ENCODE measurements at places on chromosomes 1 and 21. TPM values are rescaled to one million over a fixed set of nuclear protein-coding genes. Genes with fewer than 3 reads are reported as not detected.

The KRTCAP2 gene
- 147 TPM for total RNA-seq

DNA sequence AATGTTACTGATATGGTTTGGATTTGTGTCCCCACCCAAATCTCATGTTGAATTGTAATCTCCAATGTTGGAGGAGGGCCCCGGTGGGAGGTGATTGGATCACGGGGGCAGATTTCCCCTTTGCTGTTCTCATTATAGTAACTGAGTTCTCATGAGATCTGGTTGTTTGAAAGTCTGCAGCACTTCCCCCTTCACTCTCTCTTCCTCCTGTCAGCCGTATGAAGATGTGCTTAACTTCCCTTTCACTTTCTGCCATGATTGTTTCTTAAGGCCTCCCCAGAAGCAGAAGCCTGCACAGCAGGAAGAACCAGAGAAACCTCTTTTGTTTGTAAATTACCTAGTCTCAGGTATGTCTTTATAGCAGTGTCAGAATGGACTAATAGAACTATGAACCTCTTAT, 28.4 kb downstream of the TRIM33 start:
- peak overlapping the region; percentile 51 for H3K27ac ChIP-seq
- H3K36me3 ChIP-seq, result peaks cover 23% of the 10 kb centered on the region
- DNase-seq, result no peak
- peaks cover 29% of the 10 kb centered on the region for H3K4me1 ChIP-seq

GRCh38 chr1:4108331-4108730, 208.3 kb upstream of the C1orf174 start:
- DNase-seq, result no peak
- H3K27me3 ChIP-seq, result peaks cover 7% of the 10 kb centered on the region
- no peak overlapping the region for H3K4me3 ChIP-seq

- H3K36me3 ChIP-seq, result peaks cover 7% of the 10 kb centered on the region
- no peak overlapping the region for H3K4me3 ChIP-seq
- peaks cover 19% of the 10 kb centered on the region for H3K27me3 ChIP-seq
Measured at GRCh38 chr1:153525088-153525728, 10.6 kb downstream of the S100A6 start.

DNA sequence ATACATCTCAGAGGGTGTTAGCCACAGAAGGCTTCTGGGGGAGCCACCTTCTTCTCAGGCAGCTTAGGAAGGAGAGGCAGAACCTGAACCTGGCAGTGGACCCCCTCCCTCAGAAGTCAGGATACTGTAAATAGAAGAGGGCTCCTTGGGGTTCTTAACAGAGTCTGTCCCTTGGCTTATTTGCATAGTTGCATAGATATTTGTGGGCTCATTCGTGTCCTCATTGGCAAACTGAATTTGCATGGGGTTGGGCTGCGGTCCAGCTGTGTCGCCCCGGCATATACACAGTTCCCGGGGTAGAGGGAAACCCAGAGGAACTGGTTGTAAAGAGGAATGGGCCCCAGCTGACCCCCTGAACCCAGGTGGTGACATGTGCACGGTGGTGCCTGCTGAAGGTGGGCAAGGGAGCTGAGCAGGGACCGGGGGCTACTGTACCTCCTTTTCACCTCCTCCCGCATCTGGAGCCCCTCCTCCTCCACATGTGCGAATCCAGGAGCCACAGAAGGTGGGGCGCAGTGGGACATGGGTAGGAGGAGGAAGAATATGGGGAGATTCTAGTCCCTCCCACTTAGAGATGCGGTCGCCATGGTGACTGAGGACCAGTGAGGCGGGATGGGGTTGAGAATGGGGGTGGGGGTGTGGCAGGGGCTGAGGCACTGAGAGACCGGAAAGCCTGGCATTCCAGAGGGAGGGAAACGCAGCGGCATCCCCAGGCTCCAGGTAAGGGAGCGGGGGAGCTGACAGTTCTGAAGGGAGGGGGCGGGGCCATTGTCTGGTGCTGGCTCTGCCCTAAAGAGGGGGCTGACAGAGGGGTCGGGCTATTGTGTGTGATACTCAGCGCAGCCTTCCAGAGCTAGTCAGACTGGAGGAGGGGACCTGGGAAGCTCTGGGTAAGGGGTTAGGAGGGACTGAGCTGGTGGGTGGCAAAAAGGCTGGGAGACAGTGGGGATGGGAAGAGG, 3.7 kb upstream of the SEMA4A start:
- peak overlapping the region; percentile 66 for H3K4me3 ChIP-seq
- H3K27ac ChIP-seq, result peak overlapping the region; percentile 65
- no peaks in the 10 kb centered on the region for H3K27me3 ChIP-seq
- peak; percentile 95 for DNase-seq
- no peaks in the 10 kb centered on the region for H3K36me3 ChIP-seq

DNA sequence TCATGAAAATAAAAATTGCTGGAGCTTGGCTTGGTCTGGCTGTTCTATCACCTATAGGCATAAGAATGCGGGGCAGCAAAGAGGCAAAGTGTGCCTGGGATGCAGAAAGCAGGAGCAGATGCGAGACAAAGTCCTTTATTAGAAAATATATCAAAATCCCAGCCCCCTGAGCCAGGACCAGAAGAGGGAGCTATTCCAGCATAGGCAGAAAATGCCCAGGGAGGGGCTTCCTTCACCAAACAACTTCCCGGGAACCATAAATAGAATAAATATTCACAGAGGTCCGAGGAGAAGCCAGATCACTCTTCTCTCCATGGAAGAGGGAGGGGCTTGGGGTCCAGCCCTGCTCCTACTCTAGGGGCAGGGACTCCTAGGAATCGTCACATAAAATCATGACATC, 5.0 kb downstream of the PPOX start:
- H3K36me3 ChIP-seq, result peaks cover 48% of the 10 kb centered on the region
- H3K27me3 ChIP-seq, result no peaks in the 10 kb centered on the region
- peaks cover 8% of the 10 kb centered on the region for H3K4me1 ChIP-seq
- H3K4me3 ChIP-seq, result no peak overlapping the region
- H3K27ac ChIP-seq, result no peak overlapping the region
- DNase-seq, result no peak

DNA sequence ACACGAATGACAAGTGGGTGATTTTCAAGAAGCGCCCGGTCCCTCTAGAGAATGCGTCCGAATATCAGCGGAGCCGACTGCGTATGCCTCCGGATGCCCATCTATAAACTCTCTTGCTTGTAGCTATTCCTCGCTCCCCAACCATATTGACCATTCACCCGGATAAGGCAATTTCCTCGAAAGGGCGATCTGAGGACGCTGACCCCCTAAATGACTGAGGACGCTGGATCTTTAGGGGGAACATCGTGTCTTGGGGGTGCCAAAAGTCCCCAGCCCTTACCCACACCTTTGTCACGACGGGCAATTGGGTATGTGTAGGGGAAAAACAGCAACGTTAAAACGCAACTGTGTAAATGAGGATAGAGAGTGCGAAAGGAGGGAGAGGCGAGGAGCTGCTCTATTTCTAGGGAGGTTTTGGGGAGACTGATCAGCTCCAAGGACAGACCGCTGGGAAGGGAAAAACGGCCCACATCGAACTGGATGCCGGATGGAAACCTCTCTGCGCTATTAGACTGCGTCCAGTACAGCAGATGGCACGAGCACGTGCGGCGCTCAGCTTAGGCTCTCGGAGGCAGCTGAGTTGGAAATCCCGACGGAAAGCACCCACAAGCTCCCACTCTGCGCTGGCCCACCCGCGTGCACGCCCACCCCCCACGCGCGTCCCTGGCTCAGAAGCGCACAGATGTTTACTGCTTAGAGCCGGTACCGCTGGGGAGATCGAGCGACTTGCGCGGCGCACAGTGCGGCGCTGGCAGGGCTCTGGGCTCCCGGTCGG, 2.9 kb upstream of the PRRX1 start:
- no peak for DNase-seq
- peaks cover 54% of the 10 kb centered on the region for H3K4me1 ChIP-seq
- H3K27ac ChIP-seq, result no peak overlapping the region

- no peak overlapping the region for H3K4me3 ChIP-seq
- DNase-seq, result no peak
- H3K27me3 ChIP-seq, result no peaks in the 10 kb centered on the region
- H3K4me1 ChIP-seq, result peaks cover 7% of the 10 kb centered on the region
- no peak overlapping the region for H3K27ac ChIP-seq
Measured at GRCh38 chr1:53968125-53968513, 22.0 kb downstream of the LRRC42 start.

The DENND2D gene
- 2.9 TPM for total RNA-seq

GRCh38 chr1:204080163-204080903, 7.4 kb downstream of the SOX13 start:
- peaks cover 93% of the 10 kb centered on the region for H3K4me1 ChIP-seq
- H3K4me3 ChIP-seq, result peak overlapping the region; percentile 61
- H3K27ac ChIP-seq, result peak overlapping the region; percentile 100

DNA sequence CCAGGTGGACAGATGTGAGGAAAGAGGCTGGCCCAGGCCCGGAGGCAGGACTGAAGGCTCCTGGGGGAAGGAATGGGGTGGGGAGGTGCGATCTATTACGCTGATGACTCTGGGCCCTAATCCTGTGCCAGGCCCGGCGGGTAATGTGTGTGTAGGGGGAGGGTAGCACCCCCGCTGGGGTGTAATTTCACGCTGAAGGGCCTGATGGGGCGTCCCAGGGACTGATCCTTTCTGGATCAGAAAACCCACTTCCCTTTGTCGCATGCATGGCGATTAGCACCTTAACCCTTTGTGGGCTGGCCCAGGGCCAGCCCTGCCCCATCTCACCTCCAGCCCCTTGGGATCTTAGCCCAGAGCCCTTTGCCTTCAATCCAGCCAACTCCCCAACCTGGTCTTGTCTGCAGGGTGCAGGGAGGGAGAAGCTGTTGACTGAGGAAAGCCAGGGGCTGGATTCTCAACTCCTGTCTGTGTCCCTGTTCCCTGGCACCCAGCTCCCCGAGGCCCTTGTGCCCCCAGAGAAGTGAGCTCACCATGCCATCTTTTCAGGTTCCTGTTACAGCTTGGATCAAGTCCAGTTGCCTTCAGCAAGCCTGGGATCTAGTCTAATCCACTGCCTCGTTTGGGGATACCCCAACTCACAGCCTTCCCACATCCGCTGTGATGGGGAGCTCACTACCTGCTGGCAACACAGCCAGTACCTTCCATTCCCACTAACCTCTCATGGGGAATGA, 26.0 kb downstream of the KNCN start:
- peaks cover 82% of the 10 kb centered on the region for H3K27me3 ChIP-seq
- no peak for DNase-seq

GRCh38 chr1:87115317-87115890, 201.0 kb downstream of the HS2ST1 start:
- peaks cover 16% of the 10 kb centered on the region for H3K4me1 ChIP-seq
- DNase-seq, result no peak

The LDLRAD1 gene
- total RNA-seq, result 0.09 TPM

DNA sequence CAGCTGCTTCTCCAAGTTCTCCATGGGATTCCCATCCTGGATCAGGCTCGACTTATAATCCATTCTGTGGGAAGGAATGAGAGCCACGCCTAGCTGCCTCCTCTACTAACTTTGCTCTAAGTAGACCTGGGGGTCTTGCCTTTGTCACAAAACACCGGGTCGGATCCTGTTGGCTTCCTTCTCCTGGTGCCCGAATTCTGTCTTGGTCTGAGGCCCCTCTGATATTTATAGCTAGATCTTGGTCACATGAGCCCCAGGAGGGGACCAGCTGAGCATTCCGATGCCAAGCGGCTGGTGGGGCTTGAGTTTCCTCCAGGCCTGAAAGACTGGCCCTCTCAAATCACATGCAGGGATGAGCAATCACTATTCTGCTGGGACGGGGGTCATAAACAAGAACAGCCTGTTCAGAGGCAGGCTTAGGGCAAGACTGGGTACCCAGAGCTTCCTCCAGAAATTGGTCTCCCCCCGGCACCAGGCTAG, at the start of gene TRIM63:
Gene TRIM63, minus strand, starts transcription at position 199 of the 480 bp plus-strand sequence. Its CDS starts 136 bp downstream, at position 63.
- no peak for DNase-seq
- H3K4me3 ChIP-seq, result no peak within 1 kb of the TSS
- no peaks in the 10 kb centered on the region for H3K27me3 ChIP-seq

The UTS2 gene
- total RNA-seq, result not detected

GRCh38 chr1:78322928-78323680, 167.7 kb upstream of the PTGFR start:
- H3K36me3 ChIP-seq, result no peaks in the 10 kb centered on the region
- H3K4me3 ChIP-seq, result no peak overlapping the region
- DNase-seq, result no peak
- no peak overlapping the region for H3K27ac ChIP-seq
- H3K4me1 ChIP-seq, result no peaks in the 10 kb centered on the region
- H3K27me3 ChIP-seq, result peaks cover 3% of the 10 kb centered on the region

DNA sequence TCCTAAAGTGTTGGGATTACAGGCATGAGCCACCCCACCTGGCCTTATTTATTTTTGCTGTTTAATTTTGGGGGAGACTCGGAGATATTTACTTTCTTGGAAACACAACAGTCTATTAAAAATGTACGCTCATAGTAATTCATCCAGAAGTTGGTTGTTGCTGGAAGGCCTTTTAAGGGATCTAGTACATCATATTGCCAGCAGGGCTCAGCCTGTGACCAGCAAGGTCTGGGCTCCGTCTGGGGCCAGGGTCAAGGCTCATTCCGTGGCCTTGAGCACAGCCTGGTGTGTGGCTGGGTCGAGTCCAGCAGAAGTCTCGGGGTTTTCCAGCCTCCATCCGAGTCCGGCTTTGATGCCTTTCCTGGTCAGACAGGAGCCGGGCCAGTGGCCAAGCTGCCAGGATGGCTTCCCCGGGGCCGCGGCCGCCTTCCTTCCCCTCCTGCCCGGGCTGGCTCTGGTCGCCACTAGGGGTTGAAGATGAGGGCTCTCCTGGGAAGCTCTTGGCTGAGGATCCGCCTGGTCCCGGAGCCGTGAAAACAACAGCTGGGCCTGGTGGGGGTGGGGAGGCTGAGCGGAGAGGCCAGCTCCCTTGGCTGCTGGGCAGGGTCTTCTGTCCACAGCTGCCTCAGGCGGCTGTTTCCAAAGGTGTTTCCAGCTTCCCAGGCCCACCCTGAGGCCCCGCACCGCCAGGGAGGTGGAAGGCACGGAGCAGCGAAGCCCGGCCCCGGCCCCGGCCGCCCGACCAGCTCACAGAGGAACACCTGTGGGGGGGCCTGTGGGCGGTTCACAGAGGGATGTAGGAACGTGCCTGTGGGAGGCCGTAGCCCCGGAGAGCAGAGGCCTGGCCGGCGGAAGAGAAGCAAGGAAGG, 5.1 kb upstream of the VWA1 start:
- H3K27me3 ChIP-seq, result peaks cover 2% of the 10 kb centered on the region
- H3K4me3 ChIP-seq, result no peak overlapping the region
- DNase-seq, result peak; percentile 62
- H3K4me1 ChIP-seq, result peaks cover 37% of the 10 kb centered on the region
- H3K27ac ChIP-seq, result no peak overlapping the region

The ASCL5 gene
- 0.18 TPM for total RNA-seq

The CGN gene
- 68.7 TPM for total RNA-seq

DNA sequence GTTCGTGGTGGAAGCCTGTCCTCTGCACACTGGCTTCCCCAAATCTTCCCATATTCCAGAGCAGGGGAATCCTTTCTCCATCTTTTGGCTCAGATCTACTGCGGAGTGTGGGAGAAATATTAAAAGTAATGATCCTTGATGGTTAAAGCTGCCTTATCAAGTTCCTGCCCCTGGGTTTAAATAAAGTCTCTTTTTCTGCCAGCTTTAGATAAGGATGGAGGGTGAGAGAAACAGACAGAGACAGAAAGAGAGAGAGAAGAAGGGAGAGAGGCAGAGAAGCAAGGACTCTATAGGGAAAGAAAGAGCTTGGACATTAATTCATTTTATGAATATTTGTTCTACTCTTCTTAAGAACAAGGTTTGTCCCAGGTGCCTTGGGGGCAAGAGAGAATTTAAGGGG, 98.0 kb downstream of the KCNJ15 start:
- no peak overlapping the region for H3K27ac ChIP-seq
- peaks cover 30% of the 10 kb centered on the region for H3K27me3 ChIP-seq
- H3K4me3 ChIP-seq, result no peak overlapping the region
- H3K36me3 ChIP-seq, result no peaks in the 10 kb centered on the region
